ENCODE measurements at places on chromosomes 7 and 10.

GRCh38 chr10:58771863-58772262 lies 259.2 kb downstream of the BICC1 start:
- DNase-seq = no peak

GRCh38 chr7:69309601-69310000 lies 288.7 kb upstream of the AUTS2 start:
- no peak for DNase-seq

DNA sequence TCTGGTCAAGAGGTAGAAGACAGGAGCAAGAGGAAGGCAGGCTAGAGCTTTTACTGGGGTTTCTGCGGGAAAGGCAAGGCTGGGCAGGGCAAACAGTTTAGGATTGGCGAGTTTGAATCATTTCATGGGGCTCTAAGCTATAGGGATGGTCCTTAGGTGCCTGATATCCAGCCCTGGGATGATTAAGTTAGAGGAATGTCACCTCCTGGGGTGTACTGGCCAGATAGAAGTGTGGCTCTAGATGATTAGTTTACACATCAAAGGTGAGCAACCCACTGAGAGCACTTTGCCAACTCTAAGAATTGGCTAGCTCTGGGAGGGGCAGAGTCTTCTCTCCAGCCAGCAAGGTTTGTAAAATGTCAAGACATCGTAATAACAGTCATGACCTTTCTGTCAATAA lies 52.4 kb downstream of the ZNF365 start:
- no peak for DNase-seq

- no peak for DNase-seq
Measured at GRCh38 chr7:84677117-84677732, 482.6 kb upstream of the SEMA3A start.

DNA sequence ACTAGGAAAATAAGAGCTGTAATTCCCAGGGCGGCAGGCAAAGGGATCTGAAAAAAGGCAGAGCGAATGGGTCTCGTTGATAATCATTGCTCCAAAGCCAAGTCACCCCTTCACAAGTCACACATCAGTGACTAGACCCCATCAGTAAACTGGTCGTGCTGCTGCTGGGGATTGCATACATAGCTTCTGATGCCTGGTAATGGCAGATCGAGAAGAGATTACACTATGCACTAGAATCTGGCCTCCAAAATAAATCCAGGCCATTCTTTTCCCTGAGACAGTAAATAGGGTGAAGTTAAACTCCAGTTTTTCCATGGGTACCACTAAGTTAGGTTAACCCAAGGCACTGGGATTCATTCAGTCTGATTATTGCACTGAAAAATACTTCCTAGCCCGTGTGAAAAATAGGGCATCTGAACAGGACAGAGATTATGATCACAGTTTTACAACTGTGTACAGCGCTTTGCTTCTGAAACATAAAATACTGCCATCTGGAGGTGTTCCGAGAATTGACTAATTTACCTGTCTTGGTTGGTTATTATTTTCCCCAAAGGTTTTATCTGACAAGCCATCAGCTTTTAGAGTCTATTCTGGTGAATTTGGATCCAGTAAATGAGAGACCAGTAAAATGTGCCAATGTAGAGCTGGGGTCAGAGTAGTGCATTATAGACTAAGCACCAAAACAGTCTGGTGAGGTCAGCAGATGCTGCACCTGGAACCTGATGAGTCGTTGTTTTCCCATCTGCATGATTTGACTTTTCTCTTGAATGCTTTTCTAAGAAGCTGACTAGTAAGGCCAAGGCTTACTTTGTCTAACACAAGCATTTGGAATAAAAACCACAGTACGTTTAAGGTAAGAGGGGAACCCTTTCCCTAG lies 82.9 kb upstream of the AFAP1L2 start:
- no peak for DNase-seq

DNA sequence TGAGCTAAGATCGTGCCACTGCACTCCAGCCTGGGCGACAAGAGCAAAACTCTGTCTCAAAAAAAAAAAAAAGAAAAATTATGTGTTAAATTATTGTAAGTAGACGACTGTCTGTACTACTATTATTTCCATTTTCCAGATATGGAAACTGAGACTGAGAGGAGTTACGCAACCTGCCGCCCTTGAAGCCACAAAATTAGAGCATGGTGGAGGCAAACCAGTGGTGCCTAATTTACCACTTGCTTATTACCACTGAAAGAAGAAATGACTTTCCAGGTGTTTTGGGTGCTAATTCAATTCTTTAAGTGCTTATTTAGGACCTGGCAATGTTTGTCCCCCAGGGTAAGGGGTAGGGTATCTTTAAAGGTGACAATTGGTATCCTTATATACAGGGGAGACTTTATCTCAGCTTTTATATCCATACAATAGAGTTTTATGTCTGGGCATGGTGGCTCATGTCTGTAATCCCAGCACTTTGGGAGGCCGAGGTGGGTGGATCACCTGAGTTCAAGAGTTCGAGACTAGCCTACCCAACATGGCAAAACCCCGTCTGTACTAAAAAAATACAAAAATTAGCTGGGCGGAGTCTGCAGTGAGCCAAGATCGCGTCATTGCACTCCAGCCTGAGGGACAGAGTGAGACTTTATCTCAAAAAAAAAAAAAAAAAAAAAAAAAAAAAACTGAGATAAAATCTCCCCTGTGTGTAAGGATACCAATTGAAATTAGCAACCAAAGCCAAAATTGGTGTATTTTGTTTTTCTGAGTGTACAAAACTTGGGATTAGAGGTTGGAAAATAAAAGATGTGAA lies 16.6 kb upstream of the CAMK1D start:
- DNase-seq = no peak

DNA sequence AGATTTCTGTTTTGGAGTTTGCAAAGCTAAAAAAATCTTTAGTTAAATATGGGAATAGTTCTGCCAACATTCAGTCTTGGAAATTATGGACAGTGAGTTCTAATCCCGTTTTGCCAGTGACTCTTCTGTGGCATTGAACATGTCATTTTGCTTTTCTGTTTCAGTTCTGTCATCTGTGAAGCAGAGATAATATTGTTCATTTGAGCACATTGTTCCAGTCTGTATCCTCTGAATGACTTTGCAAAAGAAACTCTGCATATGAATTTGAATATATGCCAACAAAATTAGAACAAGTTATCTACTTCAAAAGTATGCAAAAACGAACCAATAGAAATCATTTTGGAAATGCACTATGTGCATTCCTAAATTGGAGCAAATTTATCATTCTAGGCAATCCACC lies 746.0 kb upstream of the POT1 start:
- no peak for DNase-seq

- no peak for DNase-seq
Measured at GRCh38 chr7:22793593-22794462, 28.8 kb downstream of the TOMM7 start.

GRCh38 chr10:62323751-62324150 lies 50.4 kb upstream of the ZNF365 start:
- DNase-seq = no peak

- DNase-seq = no peak
Measured at GRCh38 chr7:117588352-117588794, 108.5 kb downstream of the CFTR start.

- DNase-seq = no peak
Measured at GRCh38 chr10:33332183-33333065, 2.0 kb downstream of the NRP1 start.

GRCh38 chr10:78505657-78506056 lies 472.0 kb downstream of the RPS24 start:
- DNase-seq = no peak

- DNase-seq = no peak
Measured at GRCh38 chr10:69864321-69864720, 62.6 kb downstream of the COL13A1 start.

DNA sequence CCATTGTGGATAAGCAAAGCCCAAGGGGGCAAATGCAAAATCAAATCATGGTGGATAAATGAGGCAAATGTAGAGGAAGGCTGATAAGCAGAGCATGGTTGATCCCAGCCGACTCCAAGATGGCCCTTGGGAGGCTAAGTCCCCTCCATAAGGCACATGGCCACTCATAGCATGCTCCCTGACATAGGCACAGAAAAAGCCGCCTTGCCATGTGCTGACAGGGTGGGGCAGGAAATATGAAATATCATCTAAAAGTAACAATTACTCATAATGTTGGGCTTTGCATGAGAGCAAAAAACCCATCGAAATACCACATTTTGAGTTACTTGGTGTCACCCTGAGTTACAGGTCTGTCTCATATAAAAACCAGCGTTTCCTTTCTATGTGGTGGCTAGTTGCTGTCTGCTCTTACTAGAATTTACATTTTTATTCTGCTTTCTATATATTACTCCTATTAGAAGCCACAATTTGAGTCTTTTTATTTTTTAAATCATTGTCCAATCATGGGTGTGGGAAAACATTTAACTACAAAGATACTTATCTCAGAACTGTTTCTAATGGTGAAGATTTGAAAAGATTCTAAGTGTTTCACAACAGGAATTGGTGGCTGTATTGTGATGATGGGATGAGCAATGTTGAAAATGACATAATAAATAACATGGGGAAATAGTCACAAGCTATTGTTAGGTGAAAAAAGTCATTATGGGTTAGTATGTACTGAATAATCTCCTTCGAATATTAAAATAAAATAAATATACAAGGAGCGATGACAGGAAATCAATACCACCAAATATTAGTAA lies 102.7 kb downstream of the CUBN start:
- DNase-seq = no peak

DNA sequence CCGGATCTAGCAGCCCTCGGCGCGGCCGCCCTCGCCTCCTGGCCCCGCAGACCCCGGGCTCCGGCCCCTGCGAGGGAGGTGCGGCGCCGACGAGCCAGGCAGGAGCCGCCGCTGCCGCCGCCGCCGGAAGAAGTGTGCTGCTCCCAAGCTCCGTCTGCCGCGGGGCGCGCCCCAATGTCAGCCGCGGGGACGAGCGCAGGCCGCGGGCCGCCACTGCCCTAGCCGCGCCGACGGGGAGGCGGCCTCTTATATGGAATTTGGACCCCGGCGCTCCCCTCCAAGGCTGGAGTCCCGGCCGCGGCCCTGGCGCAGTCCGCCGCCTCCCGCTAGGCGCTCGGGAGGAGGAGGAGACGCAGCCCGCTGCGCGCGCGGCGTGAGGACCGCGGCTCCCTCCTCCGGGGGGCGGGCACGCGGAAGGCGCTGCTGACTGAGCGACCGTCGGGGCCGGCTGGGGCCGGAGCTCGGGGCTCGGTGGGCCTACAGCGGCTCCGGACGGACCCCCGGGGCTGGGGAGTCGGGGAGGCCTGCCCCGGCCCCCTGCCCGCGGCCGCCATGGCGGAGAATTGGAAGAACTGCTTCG lies at the start of gene TRIM8:
TSS of gene TRIM8 (plus strand) at position 414 of the 580 bp plus-strand sequence. CDS start at position 553, 139 bp downstream.
- DNase-seq = no peak

DNA sequence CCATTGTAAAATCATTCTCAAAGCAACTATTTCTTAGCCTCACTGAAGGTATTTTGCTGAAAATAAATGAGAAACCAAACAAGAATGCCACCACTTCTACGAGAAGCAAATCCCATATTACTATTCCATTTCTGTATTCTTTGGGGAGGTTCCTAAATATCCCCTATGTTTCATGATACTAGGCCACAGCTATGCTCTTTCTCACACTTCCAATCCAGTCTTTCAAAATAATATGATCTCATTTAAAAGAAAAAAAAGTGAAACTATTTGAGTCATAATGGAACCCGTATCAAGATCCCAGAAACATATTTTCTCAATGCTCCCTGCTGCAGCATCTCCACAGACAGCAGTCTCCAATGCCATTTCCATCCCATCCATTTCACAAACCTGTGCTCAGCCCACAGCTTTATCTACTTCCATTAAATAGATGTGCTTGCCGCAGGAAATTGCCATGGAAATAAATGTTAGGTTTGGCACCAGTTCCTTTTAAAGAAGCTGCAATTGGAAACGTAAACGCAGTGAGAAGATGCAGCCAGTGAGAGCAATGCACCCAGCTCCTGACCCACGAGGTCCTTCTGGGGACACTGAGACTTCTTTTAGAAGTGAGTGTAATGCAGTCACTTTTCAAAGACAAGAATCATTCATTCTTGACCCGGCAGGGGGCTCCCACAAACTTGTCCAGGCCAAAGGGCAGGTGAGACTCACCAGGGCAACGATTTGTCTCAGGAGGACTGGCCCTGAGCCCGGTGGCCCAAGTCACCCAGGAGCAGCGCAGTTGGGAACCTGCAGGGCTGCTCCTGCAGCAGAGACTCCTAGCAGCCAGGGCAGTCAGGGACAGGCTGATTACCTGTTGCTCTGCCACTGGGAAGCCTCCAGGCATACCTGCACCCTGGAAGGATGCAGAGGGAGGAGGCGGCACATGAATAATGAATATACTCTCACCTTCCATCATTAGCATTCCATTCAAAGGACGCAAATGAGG lies 99.6 kb downstream of the C10orf90 start:
- DNase-seq = no peak

- DNase-seq = no peak
Measured at GRCh38 chr10:21458126-21458871, 67.2 kb downstream of the SKIDA1 start.

- no peak for DNase-seq
Measured at GRCh38 chr7:8938044-8938805, 504.8 kb downstream of the NXPH1 start.

DNA sequence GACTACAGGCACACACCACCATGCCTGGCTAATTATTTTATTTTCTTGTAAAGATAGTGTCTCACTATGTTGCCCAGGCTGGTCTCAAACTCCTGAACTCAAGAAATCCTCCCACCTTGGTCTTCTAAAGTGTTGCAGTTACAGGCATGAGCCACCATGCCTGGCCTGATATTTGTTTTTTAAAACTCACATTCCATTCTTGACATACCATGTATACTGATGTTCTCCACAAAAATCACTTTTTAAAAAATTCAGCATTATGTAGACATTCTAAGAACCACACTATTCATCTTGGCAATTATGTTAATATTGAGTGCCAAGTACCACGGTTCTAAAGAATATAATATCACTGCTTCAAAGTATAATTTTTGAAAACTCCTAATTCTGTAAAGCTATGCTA lies 43.5 kb downstream of the IDE start:
- no peak for DNase-seq

GRCh38 chr7:81506609-81507008 lies 263.2 kb downstream of the HGF start:
- no peak for DNase-seq

GRCh38 chr7:150801242-150801945 lies 825 bp downstream of the TMEM176A start:
- no peak for DNase-seq

GRCh38 chr10:70782086-70782745 lies 3.0 kb downstream of the TBATA start:
- DNase-seq = no peak

DNA sequence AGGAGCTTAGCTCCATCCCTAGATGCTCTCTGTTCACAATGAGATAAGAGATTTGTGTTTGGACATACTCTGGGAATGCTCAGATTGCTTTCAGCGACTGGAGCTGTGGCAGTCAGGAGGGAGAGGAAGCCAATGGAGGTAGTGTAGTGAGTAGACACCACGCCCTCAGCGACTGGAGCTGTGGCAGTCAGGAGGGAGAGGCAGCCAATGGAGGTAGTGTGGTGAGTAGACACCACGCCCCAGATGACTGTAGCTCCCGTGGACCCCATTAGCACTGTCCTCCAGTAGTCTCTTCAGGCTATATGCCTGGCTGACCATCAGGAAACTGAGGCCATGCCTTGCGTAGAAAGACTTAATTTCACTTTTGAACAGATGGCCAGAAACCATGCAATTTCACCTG lies 1033.8 kb downstream of the NRG3 start:
- DNase-seq = no peak

GRCh38 chr10:46992803-46993561 lies 81.8 kb downstream of the PTPN20 start:
- DNase-seq = no peak

- DNase-seq = no peak
Measured at GRCh38 chr7:124387056-124387455, 354.2 kb upstream of the TMEM229A start.
